ENCODE measurements at places on chromosomes 12 and 14.

DNA sequence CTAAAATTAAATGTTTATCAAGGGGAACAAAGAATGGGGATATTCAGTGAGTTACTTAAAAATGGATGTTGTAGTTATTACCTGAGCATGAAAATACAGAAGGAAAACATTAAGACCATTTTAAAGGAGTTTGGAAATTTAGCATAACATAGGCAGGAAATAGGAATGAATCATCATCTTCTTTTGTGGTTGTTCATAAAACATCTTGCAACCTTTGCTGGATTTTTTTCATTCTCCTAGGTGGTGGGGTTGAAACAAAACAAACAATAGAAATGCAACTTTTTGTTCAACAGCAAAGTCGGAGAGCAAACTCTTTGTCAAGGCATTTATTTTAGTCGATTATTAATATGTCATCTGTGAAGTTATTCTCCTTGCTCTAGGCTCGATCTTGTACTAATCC is 275.1 kb downstream of the IPO8 start:
- DNase-seq, result no peak

DNA sequence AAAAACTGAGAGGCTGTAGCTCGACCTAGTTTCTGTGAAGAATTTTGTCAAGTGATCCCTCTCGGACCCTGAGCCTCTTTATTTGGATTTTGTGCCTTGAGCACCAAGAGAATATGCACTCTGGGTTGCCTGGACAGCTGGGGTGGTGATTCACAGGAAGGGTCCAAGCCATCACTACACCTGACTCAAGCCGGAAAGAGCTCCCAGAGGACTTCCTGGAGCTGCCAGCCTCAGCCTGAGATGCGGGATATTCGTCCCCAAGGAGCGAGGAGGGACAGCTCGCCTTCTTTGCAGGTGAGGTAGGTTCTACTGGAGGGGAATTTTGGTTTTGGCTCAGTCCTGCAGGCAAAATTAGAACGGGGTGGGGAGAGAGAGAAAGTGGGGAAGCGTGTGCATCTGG is 94.3 kb downstream of the GALNT8 start:
- no peak for DNase-seq

DNA sequence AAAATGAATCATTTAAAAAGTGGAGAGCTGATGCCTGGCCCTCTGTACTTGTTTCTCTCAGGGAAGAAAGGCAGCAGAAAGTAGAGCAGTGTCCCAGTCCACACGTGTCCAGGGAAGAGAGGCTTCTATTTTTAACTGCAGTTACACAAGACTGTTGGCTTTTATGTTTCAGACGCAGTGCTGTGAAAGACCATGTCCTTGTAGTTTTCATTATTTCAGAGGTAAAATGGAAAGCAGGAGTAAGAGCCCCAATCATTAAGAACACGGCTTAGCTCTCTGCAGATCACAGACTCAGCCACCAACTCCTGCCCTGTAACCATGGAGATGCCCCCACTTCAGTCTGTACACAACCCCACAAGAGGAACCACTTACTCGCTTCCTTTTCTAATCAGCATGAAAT is 336.3 kb downstream of the DAD1 start:
- DNase-seq, result no peak

DNA sequence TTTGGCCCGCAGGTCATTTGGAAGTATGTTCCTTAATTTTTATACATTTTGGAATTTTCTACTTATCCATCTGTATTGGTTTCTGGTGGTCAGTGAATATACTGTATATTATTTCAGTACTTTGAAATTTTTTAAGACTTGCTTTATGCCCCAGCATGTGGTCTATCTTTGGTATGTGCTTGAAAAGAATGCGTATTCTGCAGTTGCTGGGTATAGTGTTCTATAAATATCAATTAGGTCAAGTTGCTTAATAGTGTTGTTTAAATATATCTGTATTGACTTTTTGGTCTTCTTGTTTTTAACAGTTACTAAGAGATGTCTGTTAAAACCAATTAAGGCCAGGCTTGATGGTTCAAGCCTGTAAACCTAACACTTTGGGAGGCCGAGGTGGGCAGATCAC is 21.7 kb upstream of the SIX1 start:
- no peak for DNase-seq

- DNase-seq, result no peak
These were observed 315.5 kb downstream of the RMST start for GRCh38 chr12:97778111-97778510.
